ENCODE measurements at places on chromosomes 6 and 20.

GRCh38 chr6:80725156-80725930 is 618.9 kb downstream of the BCKDHB start:
- peak; percentile 71 for DNase-seq

DNA sequence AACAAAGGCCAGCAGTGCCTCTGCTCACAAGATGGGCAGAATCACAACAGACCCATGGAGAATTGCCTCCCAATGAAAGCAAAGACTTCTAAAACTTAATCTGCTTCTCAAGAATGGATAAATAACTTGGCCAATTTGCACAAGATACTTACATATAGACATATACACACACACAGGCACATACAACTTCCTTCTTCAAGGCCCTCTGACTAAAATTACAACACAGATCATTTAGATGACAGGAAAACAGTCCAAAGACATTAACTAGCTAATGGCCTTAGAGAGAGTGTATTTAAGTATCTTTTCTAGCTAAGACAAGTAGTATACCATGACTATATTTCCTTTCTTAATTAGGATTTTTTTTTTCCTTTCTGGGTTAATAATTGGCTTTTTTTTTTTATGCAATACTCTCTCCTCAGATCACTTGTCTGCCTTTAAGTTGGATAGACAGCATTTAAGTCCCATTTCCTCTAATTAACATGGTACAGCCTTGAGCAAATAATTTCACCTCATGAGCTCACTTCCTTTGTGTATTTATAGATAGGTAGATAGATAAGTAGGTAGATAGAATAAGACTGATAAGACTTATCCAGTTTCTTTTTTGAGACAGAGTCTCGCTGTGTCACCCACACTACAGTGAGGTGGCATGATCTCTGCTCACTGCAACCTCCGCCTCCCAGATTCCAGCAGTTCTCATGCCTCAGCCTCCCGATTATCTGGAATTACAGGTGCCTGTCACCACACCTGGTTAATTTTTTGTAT is 70.0 kb downstream of the NRSN1 start:
- no peak for DNase-seq

DNA sequence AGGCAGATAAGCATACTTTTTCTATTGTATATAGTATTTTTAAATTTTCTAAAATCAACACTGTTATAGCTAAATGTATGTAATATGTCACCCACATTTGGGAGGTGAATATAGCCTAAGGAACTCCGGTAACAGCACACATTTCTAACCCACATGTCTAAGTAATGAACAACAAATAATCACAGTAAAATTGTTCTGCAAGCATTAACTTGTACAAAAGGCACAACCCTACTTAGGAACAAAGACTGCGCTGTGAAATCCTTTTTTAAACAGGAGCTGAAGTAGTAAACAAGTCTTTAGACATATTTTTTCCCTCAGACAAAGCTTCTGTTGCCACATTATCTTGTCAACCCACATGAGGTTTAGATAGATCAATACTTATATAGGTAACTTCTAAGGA is 872.4 kb upstream of the SLC35B3 start:
- no peak for DNase-seq

DNA sequence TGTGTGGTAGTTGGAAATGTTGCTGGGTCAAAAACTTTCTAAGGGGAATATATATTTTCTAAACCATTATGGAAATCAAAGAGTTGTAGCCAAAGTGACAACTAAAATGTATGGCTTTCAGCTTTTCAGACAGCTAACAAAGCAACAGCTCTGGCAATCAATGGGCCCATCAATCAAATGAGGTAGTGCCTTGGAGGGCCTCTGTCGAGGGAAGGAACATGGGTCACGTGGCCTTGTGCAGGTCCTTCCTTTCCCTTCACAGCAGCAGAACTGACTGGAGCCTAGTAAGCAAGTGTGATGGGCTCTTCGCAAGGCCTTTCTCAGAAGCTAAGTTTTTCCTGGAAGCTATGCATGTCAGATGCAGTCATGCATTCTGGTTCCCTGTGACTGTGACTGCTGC is 17.9 kb downstream of the FAXC start:
- no peak for DNase-seq

DNA sequence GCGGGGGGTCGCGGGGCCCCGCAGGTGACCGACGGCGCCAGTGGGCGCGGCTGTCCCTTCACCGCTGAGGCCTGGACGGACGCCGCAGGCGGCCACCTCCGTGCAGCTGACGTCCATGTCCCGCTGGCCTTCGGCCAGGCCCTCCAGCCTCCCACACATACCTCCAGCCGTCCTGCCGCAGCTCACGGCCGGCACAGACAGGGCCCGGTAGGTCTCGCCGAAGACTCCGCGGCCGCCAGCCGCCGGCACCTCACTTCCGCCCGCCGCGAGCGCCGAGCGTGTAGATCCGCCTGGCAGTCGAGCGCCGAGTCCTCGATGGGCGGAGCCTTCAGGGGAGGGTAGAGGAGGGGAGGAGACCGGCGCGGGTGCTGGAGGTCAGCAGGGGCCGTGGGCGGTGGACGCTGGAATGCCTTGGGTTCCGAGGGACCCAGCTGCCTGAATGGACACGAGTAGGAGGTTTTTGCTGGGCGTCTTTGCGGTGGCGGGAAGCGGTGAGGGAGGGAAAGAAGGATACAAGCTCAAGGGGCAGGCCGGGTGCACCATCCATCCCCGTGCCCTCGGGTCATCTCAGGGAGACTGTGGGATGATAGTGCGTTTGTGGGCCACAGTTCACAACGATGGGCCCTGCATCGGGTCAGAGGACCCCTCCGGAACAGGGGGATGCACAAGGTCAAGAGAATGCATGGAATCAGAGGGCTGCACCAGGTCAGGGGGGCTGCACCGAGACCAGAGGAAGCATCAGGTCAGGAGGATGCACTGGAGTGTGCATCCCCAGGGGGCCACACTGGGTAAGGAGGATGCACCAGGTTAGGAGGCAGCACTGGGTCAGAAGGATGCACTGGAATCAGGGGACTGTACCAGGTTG is at the start of gene EXOC2:
EXOC2 (minus strand) TSS at position 282 of the 865 bp plus-strand sequence. CDS start 55,321 bp downstream, outside the sequence.
- DNase-seq = peak; percentile 83

DNA sequence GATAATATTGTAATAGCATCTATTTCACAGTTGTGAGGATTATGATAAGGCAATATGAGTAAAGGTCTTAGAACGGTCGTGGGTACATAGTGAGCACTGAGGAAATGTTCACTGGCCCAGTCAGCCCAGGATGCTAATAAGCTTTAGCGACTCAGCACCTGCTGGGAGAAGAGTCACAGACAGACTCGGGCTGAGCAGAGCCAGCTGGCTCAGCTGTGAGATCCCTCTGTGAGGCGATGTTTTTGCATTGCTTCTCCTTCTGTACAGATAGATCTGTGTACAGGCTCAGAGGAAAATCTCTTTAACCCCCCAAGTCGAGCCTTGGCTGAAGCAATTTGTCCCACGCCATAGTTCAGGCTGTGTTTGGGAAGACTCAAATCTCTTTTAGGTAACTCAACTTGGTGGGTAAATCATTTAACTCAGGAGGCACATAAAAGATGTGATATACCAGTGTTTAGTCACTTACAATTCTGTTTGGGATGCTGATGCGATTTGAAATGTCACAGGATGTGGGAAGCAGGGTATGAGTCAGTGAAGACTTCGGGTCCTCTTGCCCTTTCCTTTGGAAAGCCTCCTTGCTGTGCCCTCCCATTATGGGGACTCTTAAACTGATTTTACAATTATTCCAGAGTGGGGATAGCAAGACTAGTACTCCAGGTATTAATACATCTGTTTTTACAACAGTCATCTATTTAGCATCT is 53.1 kb downstream of the PHACTR1 start:
- peak; percentile 23 for DNase-seq

DNA sequence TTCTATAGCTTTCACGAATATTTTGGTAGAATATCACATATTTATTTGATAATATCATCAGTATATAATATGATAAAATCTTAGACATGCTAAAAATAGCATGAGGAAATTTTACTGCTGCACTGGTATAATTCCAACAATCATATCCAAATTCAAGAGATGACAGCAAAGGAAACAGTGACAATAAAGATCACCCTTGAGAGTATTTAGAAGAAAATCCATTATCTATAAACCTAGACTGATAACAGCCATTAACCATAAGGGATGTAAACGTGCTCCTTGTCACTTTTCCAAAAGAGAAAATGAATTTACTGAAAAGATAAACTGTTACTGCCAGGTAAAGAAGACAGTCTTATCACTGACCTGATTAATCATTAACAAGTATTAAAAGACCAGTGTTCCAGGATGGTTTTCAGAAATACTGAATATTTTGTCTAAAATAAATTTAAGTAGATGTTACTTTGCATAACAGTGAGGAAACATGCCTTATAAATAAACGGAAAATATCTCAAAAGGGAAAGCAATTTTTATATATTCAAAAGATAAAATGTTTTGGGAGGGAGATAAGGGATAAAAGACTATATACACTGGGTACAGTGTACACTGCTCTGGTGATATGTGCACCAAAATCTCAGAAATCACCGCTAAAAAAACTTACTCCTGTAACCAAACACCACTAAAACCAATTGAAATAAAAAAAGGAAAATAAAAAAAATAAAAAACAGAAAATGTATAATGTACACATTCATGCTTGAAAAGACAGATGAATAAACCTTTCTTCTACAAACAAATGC is 1704.7 kb downstream of the HACE1 start:
- no peak for DNase-seq

- no peak for DNase-seq
Observed at GRCh38 chr6:7439228-7439627, 49.6 kb downstream of the RIOK1 start.

DNA sequence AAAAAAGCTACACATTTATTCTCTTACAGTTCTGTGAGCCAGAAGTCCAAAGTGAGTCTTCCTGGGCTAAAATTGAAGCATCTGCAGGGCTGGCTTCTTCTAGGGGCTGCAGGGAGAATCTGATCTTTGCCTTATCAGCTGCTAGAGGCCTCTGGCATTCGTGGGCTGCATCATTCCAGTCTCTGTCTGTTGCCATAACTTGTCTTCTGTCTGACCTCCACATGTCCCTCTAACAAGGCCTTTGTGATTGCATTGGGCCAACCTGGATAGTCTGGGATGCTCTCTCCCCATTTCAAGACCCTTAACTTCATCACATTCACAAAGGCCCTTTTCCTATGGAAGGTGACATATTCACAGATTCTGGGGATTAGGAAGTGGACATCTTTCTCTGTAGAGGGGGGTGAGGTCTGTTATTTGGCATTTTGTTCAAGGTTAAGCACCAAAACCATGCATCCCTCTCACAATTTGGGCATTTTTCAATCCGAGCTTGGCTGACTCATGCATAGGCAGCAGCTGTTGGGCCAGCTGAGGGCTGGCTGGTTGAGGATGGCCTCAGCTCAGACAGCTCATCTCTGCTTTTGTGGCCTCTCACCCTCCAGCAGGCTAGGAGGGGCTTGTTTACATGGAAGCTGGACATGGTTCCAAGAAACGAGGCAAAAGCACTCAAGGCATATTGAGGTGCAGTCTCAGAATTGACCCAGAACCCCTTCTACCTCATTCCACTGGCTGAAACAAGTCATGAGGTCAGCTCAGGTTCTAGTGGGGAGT is 116.1 kb upstream of the NXT1 start:
- DNase-seq = peak; percentile 43

GRCh38 chr6:157017022-157017421 is 239.8 kb downstream of the ARID1B start:
- no peak for DNase-seq

GRCh38 chr6:150499882-150500312 is 99.8 kb upstream of the PLEKHG1 start:
- no peak for DNase-seq

DNA sequence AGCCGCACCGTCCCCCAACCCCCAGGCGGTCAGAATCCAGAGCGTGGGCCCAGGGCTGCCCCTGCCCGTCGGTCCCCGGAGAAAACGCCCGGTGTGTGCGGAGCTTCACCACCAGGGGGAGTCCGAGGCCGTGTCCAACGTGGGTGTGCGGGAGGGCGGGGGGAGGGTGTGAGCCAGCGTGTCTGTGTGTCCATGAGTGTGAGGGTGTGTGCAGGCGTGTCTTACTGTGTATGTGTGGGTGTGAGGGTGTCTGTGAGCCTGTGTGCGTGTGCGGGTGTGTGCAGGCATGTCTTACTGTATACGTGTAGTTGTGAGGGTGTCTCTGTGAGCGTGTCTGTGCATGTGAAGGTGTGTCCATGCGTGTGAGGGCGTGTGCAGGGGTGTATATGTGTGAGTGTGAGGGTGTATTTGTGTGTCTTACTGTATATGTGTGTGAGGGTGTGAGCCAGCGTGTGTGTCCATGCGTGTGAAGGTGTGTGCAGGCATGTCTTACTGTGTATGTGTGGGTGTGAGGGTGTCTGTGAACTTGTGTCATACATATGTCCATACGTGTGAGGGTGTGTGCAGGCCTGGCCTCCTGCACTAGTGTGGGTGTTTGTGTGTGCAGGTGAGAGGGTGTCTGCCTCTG is 24.6 kb upstream of the GATA5 start:
- DNase-seq = peak; percentile 36

DNA sequence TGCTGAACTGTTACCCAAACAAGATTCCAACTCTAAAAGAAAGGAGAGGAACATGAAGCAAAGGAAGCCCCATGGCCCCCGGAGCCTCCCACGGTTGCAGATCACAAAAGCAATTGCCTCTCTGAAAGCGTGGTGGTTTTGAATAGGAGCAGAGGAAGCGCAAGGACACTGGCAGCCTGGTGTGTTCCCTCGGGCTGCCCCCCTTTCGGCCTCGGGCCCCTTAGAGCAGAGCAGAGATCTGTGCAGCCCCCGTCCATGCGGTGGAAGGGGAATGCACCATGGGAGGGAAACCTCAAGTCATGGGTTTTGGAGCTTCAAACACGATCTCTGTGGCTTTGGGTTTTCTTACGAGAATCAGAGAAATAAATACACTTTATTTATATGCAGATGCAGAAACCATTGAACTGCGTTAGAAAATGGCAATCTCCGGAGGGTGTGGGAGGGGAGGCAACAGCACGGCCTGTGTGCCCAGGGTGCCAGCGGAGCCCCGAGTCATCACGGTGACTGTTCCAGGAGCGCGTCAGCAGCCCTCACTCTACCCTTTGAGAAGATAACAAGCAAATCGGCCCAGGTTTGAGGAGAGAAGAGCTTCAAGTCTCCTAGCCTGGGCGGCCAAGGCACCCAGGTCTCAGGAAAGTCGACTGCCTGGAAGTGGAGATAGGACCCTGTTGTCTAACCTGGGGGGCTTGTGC is 20.5 kb downstream of the FOXF2 start:
- DNase-seq = no peak

GRCh38 chr20:561437-562231 is 18.0 kb upstream of the CSNK2A1 start:
- DNase-seq = peak; percentile 59
